ENCODE measurements at places on chromosomes 6 and 20.

- no peak for DNase-seq
Observed at GRCh38 chr6:22917344-22917743, 348.0 kb downstream of the HDGFL1 start.

DNA sequence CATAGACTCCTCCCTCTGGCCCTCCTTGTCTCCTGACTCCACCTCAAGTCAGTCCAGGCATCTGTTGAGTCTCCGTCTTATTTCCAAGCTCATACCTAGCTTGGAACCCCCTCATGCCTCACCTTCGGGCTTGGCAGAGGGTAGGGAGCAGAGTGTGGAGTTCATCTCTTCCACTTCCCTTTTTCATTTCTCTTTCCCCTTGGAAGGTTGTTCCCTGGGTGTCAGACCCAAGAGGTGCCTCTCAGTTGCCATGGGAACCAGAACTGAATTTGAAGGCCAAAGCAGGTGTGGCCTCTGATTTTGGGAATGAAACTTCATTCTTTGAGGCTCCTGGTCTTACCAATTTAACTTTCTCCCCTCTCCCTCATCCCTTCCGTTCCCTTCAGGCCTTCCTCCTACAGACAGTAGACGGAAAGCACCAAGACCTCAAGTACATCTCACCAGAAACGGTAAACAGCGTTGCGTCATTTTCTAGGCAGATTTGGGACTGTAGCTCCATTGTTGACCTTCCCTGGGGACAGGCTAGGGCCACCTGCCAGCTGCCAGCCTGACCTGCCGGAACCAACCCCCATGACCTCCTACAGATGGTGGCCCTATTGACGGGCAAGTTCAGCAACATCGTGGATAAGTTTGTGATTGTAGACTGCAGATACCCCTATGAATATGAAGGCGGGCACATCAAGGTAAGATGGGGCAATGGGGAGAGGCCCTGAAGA is 6.6 kb downstream of the CDC25B start:
- no peak for DNase-seq

GRCh38 chr20:49471397-49471796 is 11.1 kb downstream of the KCNB1 start:
- DNase-seq: no peak

DNA sequence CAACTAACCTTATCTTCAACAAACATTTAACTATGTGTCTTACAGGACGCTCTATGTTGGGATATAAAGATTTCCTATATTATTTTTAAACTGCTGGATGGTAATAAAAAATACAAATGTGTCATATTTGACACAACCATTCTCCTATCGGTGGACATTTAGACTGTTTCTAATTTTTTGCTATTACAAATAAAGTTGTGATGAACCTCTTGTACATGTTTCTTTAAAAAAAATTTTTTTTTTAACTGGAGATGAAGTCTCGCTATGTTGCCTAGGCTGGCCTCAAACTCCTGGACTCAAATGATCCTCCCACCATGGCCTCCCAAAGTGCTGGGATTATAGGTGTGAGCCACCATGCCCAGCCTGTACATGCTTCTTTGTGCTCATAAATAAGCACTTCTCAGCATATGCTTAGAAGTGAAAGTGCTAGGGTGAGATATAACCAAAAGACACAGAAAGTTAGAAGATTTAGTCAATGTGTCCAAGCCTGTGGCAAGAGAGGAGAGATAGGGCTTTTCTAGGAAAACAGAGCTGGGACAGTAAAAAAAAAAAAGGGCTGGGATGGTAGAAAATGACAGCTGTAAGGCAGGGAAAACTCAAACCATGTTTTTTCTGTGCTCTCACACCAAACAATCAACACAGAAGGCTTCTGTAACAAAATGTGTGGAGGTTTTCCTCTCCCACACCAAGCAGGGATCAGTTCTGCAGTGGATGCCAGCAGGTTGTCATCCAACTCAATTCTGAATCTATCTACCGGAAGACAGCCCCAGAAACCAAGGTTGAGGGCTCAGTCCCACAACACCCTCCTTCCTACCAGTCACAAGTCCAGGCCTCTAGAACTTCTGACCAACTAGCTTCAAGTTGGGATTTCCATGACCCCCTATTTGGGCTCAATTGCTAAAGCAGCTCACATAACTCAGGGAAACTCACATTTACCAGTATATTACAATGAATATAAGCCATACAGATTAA is 70.0 kb upstream of the SMIM29 start:
- no peak for DNase-seq
